ENCODE measurements at places on chromosomes 12 and 14.

GRCh38 chr14:63435204-63435603 lies 108.0 kb downstream of the PPP2R5E start:
- no peak for DNase-seq

DNA sequence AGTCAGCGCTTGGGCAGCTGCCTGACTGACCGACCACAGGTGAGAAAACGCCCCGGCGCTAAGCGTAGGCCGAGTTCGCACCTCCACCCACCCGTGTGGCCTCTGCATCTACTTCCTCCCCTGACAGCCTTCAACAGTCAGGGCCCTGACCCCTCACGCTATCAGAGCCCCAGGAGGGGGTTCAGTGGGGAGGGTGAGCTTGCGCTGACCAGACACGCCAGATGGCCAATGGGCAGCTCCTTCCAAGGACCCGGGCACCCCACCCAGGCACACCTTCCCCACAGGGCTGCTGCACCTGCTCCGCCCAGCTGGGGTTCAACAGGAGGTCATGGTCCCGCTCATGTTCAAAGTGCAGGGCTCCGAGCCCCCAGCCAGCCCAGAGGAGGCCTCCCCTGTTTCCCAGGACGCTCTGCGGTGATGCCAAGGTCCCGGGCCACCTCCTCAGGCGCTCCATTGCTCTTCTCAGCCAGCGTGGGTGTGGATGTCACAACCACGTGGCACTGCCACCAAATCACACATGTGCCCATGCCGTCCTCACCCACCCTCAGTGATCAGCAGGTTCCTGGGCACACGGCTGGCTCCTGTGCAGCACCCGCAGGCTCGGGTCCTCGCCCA lies 48.7 kb upstream of the BCL11B start:
- no peak for DNase-seq

GRCh38 chr12:73629893-73630831 lies 907.5 kb upstream of the ATXN7L3B start:
- no peak for DNase-seq

DNA sequence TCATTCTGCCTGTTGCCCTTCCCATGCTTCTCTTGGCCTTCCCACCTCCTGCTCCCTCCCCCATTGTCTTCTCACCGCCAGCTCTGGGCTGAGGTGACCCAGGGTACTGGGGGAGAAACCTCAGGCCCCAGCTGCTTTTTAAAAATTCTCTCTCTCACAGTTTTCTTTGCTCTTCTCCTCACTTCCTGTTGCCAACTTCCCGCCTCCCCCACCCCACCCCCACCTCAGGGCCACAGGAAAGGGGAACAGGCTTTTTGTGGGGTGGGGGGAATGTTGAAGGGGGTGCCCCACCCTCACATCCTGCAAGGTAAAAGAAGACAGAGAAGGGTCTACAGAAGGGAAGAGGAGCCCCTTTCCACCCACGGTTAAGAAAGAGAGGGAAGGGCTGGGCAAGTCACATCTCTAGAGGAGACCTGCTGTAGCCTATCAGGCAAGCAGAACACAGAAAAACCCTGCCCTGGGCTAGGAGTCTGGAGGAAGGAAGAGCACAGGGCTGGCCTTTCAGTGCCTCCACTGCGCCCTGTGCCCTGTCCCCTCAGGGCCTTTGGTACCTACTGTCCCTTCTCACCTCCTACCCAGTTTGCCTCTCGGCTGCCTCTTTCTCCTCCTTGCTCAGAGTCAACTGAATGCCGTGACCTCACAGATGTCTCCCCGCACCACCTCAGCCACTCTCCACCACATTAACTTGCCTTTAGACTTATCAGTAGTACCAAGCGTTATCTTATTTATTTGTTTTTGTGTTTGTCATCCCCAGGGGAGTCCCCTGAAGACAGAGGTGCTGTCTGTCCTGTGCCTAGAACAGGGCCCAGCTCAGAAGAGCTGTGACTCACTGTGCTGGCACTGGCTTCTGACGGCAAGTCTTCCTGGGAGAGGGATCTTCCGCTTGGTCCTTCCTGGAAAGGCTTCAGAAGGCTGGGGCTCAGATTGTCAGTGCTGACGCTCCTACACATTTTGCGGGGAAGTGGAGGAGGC lies 1.7 kb downstream of the ARHGAP9 start:
- peak; percentile 60 for DNase-seq

- peak; percentile 84 for DNase-seq
Observed at GRCh38 chr12:120904197-120904773, at the start of gene SPPL3. Gene SPPL3, minus strand, starts transcription at chr12:120904358. Its CDS starts 491 bp downstream, at chr12:120903867.

DNA sequence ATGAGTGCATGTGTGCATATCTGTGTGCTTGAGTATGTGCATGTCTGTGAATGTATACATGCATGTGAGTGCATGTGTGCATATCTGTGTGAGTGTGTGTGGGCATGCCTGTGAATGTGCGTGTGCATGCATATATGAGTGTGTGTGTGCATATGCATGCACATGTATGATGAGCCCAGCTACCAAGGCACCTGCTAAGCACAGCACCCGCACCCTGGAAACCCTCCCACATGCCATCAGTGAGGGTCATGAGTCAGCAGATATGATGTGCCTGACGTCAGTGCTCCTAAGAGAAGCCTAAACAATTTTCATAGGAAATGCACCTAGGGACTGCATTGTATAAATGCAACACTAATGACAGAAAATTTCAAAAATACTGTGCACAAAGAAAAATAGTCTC lies 151.1 kb downstream of the KIF26A start:
- DNase-seq, result no peak

GRCh38 chr12:116727891-116728290 lies 10.0 kb downstream of the SPRING1 start:
- DNase-seq, result no peak

- DNase-seq, result no peak
Observed at GRCh38 chr12:57547288-57548012, 458 bp upstream of the DCTN2 start.

DNA sequence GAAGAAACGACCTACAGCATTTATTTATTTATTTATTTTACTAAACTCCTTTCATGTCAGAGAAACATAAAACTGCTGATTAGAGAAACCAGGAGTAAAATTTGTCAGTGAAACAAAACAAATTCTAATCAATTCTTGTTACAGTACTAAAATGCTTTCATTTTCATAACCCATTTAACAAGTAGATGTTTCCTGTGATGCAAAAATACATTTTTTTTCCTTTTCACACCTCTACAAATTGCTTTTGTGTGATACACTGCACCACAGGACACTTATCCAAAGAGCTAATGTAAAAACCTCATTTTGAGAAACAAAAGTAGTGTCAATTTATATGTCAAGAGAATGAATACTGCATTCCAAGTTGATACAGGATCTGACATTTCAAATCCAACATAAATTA lies 155.1 kb downstream of the SYT1 start:
- DNase-seq, result no peak

DNA sequence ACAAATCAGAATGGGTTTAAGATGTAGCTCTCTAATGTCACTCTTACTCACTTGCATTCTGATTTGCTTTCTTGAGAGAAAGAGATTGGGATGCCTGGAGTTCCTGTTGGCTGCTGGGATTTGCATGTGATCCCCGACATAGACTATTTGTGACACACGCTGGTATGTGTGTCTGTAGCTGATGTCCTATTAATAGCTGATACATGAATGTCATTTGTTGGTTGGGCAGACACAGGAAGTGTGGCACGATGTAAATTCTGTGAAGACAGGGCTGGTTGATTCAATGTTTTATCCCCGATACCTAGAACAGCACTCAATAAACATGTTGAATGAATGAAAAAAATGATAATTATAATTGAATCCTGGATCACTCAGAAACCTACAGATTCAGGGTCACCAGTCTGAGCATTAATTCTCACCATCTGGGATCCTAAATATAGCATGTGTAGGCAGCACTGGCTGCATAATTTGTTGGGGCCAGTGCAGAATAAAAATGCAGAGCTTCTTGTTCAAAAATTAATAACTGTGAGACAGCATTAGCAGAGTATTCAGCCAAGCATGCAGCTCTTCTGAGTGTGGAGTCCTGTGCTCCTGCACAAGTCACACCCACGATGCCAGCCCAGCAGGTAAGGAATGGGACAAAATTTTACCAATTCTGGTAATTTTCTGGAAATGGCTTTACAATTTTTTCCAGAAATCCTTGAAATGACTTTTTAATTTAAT lies 35.5 kb upstream of the SOCS2 start:
- DNase-seq, result no peak

DNA sequence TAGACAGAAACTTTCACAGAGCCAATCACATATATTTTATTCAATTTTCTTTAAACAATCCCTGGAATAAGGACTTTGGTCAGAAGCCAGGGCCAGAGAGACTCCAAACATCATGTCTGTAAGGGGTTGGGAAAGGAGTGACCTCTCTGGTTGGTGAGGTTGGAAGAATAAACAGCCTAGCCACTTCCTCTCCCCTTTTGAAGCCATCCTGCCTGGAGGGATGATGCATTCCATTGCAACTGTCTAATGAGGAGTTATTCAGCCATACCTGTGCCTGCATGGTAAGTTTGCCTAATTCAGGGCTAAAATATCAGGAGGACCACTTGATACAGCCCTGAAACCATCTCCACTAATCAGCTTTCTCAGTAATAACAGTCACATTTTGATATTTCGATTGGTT lies 299.8 kb downstream of the KCNH5 start:
- no peak for DNase-seq

DNA sequence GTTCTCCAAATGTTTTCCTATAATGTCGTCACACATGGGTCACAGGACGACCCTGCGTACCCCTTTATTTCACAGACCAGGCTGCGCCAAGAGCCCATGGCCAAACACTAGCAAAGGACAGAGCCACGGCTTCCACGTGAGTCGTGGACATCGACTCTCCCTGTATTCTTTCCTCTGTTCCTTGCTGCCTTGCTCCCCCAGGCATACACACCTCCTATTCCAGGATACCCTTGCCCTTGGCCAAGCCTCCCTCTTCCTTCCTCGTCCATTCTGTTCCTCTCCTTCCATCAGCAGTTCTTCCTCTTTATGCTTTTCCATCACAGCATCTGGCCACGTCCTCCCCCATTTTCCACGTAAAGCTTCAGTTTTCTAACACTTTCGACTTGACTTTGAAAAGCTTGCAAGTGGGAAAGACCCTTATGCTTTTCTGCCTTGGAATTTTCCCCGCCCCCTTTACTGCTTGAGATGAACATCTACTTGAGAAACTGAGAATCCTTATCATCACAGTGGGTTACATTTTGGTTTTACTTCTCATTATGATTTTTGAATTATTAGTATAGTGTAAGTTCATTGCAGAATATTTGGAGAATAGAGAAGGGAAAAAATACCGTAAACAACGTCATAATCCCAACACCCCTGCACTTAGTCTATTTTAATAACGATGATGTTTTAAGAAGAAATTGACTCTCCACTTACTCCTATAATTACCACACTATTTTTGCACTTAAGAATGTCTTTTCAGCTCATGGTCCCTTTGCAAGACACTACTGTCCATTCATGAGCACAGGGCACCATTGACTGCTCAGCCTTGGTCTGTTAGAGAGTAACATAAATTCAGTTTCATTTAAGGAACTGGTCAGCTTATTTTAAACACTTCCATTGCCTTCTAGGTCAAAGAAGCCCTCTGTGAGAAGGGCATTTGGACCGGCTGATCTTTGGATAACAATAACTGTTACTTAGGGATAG lies 15.8 kb upstream of the NINJ2 start:
- DNase-seq, result no peak

DNA sequence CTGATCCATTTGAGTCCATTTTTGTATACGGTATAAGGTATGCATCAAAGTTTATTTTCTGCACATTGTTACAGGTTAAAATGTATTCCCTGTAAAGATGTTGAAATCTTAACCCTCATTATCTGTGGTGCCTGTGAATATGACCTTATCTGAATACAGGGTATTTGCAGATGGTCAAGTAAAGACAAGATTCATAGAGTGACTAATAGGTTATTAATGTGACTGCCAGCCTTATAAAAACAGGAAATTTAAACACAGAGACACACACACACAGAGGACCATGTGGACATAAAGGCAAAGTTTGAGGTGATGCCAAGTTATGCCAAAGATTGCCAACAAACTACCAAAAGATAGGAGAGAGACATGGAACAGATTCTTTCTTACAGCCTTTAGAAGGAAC lies 347.2 kb upstream of the DCN start:
- DNase-seq, result no peak

DNA sequence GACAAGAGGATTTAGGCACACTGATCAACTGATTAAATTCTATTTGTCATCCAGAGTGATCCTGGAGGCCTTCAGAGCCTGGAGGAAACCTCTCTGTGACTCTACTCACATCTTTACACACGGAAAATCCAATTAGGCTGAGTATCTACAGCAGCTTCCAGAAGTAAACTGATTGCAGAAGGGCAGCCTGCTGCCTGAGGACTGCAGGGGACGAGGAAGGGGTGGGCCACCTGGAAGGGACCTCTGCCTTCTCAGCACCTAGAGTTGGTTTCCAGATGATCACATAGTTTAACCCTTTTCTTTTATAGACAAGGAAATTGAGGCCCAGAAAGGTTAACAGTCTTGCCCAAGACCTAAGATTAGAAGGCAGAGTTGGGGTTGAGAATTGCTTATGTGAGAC lies 206.1 kb downstream of the DAD1 start:
- DNase-seq, result no peak

DNA sequence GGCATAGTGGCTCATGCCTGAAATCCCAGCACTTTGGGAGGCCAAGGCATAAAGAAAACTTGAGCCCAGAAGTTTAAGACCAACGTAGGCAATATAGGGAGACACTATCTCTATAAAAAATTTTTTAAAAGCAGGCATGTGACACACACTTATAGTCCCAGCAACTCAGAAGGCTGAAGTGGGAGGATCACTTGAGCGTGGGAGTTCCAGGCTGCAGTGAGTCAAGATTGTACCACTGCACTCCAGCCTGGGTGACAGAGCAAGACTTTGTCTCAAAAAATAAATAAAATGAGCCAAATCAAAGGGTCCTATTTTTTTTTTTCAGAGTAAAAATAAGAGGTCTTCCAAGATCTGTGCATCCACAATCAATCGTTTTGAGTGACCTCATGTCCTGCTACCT lies 237.6 kb downstream of the SLC16A7 start:
- DNase-seq, result no peak

- DNase-seq, result no peak
Observed at GRCh38 chr14:51849097-51849496, 11.3 kb upstream of the GNG2 start.

GRCh38 chr14:92984896-92985295 lies 61.9 kb downstream of the CHGA start:
- no peak for DNase-seq

DNA sequence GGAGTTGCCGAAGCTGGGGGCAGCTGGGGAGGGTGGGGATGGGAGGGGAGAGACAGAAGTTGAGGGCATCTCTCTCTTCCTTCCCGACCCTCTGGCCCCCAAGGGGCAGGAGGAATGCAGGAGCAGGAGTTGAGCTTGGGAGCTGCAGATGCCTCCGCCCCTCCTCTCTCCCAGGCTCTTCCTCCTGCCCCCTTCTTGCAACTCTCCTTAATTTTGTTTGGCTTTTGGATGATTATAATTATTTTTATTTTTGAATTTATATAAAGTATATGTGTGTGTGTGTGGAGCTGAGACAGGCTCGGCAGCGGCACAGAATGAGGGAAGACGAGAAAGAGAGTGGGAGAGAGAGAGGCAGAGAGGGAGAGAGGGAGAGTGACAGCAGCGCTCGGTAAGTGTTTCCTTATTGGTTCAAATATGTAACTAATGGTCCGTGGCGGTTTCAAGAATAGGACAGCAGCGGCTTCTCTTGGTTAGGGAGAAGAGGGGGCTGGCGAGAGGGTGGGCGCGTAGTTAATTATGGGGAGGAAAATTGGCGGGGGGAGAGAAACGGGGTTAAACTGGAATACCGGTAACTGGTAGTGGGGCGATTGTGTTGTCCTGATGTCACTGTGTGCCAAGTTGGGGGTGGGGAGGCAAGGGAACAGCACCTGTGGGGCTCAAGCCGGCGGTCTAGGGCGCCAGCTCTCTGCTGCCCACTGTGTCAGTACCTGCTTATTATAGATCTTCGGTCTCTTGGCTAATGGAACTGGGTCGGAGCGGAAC lies 8.4 kb downstream of the HOXC8 start:
- DNase-seq, result no peak

- no peak for DNase-seq
Observed at GRCh38 chr12:109756457-109756856, 42.8 kb downstream of the FAM222A start.
